Sciatic nerve (tissue), 2 donors: ENCODE measurements at places on chromosomes 3 and 15. TPM values are rescaled to one million over a fixed set of nuclear protein-coding genes. Genes with fewer than 3 reads are reported as not detected.
A peak's percentile ranks its signal among the peaks of the same experiment; 100 is the strongest.

DNA sequence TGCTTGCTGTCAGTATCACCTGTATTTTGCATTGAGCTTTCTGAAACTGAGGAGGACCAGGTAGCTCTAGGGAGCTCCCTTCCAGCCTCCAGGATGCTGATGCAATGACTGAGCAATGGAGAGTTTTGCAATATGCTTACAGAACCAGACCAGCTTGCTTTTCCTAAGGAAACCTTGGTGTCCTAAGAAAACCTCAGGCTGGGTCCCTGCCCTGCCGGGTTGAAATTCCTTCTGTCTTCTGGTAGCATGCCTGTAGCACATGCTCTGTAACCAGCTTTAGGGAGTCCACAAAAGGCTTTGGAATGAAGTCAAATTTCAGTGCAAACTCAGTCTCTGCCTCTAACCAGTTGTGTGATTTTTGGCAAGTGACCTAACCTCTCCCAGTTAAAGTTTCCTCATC is 65.8 kb upstream of the GSK3B start:
- DNase-seq: no peak

- no peak for DNase-seq
Measured at GRCh38 chr15:65877749-65878148, 8.5 kb downstream of the RAB11A start.

DNA sequence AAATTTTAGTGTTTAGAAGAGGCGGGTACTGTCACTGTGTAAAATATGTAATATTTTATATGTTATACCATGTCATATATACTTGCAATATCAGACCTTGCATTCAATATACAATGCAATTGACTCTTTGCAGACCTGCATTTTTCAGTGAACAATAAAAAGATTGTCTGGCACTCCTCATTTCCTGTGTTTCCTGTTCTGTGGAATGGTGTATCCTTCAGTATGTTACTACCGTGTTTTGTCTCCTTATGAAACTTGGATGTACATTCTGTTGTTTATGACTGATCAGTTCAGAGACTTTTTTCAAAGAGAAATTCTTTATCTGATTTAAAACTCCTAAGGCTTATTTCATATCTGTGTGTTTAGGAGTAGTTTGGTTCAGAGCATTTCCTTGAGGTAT is 31.5 kb downstream of the APH1B start:
- no peak for DNase-seq

- DNase-seq: no peak
Measured at GRCh38 chr15:27271258-27271657, 300.3 kb downstream of the GABRG3 start.

- no peak for DNase-seq
Measured at GRCh38 chr3:129605203-129605921, 1.1 kb downstream of the PLXND1 start.

DNA sequence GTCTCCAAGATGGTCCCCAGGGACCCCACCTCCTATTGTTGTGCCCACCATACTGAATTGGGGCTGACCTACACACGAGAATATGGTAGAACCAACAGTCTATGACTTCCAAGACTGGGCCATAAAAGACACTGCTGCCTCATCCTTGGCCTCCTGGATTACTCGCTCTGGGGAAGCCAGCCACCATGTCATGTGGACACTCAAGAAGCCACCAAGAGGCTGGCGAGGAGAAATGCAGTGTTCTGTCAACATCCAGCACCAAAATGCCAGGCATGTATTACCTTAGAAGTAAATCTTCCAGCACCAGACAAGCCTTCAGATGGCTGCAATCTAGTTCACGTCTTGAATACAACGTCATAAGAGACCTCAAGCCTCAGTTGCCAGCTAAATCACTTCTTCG is 17.1 kb upstream of the TPM1 start:
- no peak for DNase-seq

DNA sequence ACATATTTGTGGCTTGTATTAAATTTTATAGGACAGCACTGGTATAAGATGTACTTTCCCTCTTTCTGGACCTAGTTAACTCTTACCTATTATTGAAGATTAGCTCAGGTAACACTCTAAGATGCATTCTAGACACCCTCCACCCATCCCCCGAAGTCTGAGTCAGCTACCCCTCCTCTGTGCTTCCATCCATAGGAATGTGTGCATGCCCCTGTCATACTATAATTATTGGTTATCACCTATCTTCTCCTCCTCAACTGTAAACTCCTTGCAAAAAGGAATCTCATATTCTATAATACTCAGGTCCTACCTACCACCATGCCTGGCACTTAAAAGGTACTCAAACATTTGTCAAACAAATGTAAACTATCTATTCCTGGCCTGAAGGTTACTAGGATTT is 3.0 kb downstream of the PEAK1 start:
- no peak for DNase-seq

DNA sequence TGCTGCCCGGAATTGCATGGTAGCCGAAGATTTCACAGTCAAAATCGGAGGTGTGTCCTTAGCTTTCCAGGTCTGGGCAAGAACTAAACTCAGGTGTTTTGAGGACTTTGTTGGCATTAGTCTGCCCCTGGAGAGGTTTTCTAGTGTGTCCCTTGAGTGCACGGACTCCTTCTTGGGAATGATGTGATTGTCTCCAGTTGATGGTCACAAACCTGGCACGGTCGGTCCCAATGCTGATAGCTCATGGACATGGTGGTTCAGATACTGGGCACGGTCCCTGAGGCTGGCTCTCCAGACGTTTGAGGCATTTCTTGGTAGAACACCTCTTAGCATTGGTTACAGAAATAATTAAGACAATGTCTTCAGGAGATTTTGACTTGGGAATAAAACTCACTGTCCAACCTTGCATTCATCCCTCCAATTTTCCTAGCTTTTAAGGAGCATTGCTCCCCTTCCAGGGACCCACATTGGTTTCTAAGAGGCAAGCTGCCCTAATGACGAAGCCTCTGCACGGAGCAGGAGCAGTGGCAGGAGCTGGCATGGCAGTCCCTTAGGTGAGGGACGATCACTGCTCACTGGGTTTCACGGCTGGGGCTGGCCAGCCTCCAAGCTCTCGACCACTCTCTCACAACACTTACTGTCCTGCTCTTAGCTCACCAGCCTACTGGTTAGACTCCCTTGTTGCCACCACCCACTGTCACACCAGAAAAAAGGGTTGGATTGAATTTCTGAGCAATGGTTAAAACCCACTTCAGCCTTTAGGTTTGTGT is 68.1 kb downstream of the PGPEP1L start:
- no peak for DNase-seq

GRCh38 chr3:22960105-22960984 is 242.8 kb upstream of the UBE2E2 start:
- peak; percentile 71 for DNase-seq

GRCh38 chr3:147987549-147987948 is 578.4 kb downstream of the ZIC1 start:
- DNase-seq: no peak

DNA sequence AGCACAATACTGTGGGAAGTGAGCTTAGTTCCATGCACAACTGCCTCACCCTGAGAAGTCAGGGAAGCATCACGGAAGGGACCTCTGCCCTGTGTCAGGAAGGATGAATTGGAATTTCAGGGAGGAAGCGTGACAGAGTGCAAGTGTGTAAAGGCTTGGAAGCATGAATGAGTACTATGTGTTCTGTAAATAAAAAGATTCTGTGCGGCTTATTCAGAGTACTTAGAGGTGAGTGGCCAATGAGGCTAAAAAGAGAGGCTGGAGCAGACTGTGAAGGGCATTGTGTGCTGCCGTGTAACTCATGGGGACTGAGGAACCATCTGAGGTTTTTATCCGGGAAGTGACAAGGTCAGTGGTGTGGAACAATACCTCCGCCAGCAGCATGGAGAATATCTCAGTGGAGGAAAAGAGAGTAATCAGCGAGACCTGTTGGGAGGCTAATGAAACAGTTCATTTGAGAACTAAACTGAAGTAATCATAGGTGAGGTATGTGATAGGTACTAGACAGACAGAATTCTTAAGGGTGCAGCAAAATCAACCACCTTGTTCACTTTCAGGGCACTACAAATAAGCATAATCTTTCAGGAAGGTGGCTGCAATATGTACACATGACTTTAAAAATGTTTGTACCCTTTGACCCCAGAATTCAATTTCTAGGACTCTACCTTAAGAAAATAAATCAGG is 64.9 kb upstream of the SPRED1 start:
- DNase-seq: no peak

DNA sequence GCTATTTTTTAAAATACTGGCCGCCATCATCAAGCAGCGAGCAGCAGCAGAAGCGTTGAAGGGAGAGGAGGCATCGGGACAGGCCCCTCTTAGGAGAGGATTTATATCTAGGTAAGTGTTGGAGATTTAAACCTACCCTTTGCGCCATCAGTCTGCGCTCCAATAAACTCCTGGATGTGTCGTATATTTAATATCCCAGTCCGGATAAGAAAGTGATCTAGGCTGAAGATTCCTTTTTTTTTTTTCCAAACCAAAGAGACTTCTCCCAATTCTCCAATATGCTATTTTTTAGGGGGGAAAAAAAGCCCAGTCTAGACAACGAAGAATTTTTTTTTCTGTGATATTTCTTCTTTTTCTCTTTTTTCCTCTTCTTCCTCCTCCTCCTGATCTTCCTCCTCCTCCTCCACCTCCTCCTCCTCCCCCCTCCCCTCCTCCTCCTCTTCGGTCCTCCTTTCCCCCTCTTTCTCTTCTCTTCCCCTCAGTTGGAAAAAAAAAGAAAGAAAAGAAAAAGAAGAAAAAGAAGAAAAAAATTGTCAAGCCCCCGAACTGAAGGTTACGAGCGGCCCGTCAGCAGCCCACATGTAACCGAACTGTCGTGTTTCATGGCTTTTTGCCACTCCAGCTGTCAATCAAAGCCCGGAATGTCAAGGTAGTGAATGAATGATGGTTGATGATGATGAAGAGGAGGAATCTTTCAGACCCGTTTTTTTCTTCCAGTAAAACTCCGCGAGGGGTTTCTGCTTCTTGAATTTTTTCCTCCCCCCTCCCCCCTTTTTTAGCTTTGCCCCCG is 835 bp downstream of the MEIS2 start:
- no peak for DNase-seq

DNA sequence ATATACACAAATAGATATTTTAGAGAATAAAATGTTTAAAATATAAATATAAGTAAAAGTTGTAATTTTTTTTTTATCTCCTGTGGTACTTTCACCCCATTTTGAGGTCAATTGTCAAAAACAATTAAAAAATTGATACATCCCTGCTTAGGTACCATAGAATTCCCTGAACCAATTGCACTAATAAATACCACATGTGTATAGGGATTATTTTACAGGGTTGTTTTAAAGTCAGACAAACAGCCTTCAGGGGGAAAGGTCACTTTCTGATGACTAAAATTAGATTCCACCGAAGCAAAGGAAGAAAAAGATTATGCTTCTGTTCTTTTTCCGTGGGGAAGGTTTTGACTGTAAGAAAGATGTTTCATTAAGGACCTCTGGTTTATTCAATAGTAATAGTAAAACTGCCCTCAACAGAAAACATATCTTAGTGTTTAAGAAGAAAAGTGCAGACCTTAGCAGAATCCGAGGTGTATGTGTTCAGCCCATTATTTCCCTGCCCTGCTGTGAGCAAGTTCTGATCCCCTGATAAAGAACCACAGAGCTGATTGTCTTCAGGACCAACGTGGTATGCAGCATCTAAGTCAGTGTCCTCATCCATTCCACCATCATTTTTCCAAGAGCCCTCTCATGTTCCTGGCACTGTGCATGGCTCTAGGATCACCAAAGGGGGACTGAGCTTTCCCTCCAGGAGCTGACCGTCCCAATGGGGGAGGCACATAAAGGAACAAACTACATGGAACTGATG is 132.9 kb upstream of the IL12A start:
- no peak for DNase-seq

DNA sequence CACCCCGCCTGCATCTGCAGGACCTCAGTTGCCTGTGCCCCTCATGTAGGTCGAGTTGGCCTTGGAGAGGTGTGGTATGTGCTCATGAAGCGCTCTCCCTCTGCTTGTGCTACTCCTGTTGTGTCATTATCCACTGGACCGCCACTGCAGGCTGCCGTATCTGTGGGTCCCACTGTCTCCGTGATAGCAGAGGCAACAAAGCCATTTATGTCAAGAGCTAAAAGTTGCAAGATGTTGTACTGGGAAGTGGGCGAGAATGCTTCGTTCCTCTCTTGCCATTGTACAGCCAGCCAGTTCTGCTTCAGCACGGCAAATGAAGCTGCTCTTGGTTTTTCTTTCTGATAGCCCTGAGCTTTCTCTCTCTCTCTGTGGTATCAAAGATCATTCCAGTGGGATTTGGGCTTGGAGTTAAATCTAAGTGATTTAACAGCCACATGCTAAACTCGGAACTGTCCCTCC is 89.0 kb downstream of the TMEM212 start:
- DNase-seq: no peak

- no peak for DNase-seq
Measured at GRCh38 chr15:80517290-80517689, 113.1 kb downstream of the ARNT2 start.

DNA sequence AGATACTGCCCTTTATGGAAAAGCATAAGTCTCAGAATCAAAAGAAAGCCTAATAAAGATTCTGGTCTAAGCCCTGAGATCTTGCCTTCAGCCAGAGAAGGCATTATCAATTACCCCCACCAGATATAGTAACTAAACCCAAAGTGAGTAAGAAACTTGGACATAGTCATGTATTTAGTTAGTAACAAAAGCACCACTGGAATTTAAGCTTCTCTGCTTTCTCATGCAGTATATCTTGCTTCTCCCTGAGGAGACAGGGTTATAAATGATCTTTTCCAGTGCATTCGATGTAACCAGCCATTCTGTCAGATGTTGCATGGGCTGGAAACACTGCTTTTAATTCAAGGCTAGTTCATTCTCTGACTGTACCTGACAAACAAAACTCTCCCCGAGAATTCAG is 946.7 kb downstream of the NAALADL2 start:
- DNase-seq: no peak

- no peak for DNase-seq
Measured at GRCh38 chr15:83652626-83653204, 1.2 kb upstream of the ADAMTSL3 start.

GRCh38 chr15:78933823-78934654 is 10.8 kb downstream of the CTSH start:
- DNase-seq: no peak

DNA sequence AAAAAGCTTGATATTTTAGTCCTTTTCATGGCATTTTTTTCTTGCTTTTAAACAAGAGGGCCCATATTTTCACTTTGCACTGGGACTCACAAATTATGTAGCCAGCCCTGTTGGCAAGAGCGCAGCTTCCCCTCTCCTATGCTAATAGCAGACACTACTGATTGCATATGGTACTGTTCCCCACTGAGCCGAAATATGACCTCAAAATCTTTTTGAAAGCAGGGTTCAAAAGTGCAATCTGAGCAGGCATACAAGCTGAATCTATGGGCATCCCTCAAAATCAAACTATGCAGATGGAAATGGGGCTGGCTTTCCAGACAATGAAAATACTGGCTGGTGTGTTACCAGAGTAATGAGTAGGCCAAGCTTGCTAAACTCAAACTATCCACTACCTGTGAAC is 225.2 kb upstream of the SETMAR start:
- DNase-seq: no peak

The NR2E3 gene
- total RNA-seq: not detected

The RAB7A gene
- 233 TPM for total RNA-seq

The IL5RA gene
- 0.49 TPM for total RNA-seq

The LRRC31 gene
- total RNA-seq: not detected

The CRYBG3 gene
- total RNA-seq: 59.3 TPM

The TRH gene
- total RNA-seq: not detected

The CCR3 gene
- not detected for total RNA-seq

The TRA2B gene
- 104 TPM for total RNA-seq

The SHISA5 gene
- total RNA-seq: 138 TPM

The RASGRF1 gene
- 3.0 TPM for total RNA-seq

The ATP1B3 gene
- total RNA-seq: 126 TPM
